ENCODE measurements at places on chromosomes 6 and 20. TPM values are rescaled to one million over a fixed set of nuclear protein-coding genes. Genes with fewer than 3 reads are reported as not detected.
A peak's percentile ranks its signal among the peaks of the same experiment; 100 is the strongest.

GRCh38 chr6:156857573-156857972 lies 80.4 kb downstream of the ARID1B start:
- DNase-seq: no peak

HSPA1L gene
- total RNA-seq: 3.0 TPM

DNA sequence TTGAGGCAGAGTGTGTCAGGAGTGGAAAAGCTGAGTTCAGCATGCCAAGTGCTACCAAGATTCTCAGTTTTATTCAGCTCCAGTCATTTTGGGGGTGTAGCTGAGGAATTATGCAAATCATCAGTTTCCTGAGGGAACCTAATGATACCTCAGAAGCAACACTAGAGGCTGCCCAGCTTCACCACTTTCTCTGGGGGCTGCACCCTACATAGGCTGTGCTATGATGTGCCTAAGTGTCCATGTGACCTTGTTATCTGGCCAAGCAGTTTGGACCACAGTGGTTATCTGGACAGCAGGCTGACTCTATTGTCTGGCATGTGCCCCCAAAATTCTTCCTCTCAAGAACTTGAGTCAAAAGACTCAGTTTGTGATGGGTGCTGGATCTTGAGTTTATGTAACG lies 374.6 kb upstream of the SYNCRIP start:
- DNase-seq: no peak

LY86 gene
- total RNA-seq: not detected

HNF4A gene
- total RNA-seq: not detected

DNA sequence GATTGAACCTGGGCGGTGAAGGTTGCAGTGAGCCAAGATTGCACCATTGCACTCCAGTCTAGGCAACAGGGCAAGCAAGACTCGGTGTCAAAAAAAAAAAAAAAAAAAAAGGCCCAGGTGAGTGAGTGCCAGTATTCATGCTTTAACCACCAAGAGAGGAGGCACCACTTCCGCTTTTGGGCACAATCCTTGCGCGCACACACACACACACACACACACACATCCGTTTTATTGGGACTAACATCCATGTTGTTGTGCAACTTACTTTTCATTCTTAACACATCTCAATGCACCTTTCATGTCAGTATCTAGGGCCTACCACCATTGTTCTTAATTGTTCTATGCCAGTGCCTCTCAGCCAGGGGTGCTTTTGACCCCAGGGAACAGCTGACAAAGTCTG lies 263.0 kb downstream of the CDC5L start:
- DNase-seq: no peak

GRCh38 chr6:119325559-119326265 lies 23.8 kb downstream of the MAN1A1 start:
- no peak for DNase-seq

APMAP gene
- total RNA-seq: 171 TPM

GRCh38 chr6:72739368-72739779 lies 117.5 kb downstream of the KCNQ5 start:
- DNase-seq: no peak

- DNase-seq: no peak
Measured at GRCh38 chr20:2759143-2759542, 41.3 kb downstream of the CPXM1 start.

DNA sequence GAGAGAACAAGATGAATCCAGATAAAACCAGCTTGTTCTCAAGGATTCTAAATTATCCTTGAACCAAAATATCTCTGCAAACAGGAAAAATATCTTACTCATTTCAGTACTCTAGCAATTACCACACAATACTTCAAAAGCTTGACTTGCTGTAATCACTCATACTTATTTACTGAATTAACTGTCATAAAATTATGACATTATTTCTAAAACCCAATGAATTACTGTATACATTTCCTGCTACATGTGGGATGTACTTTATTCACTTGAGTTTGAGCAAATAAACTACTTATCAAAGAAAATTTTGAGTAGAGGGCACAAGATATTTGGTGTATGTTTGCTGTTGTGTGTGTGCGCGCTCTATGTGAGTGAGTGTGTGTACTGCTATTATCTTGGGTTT lies 9.7 kb downstream of the EIF2S2 start:
- no peak for DNase-seq

SNAP25 gene
- 0.12 TPM for total RNA-seq

DNA sequence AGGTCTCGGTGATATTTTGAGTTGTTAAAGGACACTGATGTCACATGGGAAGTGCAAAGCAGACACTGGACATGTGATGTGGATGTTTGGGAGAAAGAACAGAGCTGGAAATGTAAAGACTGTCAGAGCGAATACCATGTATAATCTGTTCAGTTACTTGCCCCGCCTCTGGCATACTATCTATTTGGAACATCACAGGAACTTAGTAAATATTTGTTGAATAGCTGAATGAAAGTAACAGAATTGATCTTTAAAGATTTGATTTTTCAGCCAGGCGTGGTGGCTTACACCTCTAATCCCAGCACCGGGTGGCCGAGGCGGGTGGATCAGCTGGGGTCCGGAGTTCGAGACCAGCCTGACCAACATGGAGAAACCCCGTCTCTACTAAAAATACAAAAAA lies 13.8 kb upstream of the NHLRC1 start:
- no peak for DNase-seq

GRCh38 chr20:34528921-34529297 lies 12.7 kb downstream of the DYNLRB1 start:
- DNase-seq: no peak

DNA sequence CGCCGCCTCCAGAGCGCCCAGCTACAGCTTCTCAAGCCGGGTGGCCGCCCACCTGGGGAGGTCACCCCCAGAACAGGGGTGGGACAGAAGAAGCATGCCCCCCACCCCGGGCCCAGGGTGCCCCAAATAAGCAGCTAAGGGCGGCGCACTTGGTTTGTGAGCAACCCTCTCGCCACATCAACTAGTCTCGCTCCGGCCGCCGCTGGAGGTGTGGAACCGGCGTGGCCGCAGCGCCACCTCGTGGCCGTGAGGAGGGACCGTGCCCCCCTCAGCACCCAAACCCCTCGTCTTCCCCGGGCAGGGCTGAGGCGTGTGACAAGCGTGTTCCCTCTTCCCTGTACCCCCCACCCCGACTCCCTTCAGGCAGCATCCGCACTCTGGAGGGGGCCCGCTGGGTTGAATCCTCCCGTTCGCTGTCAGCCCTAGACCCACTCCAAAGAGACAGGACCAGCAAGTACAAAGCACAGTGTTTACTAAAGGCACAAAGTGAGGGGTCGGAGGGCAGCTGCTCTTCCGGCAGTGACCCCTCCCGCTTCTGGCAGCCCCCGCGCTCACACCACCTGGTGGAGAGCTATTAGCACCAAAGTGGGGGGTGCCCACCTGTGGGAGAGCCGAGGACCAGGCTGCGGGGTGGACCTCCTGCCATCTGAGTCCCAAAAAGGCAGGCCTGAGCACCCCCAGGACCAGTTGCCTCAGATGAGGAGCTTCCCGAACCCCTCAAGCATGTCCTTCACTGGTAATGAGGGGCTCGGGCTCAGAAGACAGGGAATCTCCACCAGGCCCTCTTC lies 45.4 kb downstream of the MDFI start:
- DNase-seq: no peak

GRCh38 chr6:41037107-41037900 lies 1.7 kb downstream of the UNC5CL start:
- DNase-seq: no peak

COL11A2 gene
- 0.79 TPM for total RNA-seq

DNA sequence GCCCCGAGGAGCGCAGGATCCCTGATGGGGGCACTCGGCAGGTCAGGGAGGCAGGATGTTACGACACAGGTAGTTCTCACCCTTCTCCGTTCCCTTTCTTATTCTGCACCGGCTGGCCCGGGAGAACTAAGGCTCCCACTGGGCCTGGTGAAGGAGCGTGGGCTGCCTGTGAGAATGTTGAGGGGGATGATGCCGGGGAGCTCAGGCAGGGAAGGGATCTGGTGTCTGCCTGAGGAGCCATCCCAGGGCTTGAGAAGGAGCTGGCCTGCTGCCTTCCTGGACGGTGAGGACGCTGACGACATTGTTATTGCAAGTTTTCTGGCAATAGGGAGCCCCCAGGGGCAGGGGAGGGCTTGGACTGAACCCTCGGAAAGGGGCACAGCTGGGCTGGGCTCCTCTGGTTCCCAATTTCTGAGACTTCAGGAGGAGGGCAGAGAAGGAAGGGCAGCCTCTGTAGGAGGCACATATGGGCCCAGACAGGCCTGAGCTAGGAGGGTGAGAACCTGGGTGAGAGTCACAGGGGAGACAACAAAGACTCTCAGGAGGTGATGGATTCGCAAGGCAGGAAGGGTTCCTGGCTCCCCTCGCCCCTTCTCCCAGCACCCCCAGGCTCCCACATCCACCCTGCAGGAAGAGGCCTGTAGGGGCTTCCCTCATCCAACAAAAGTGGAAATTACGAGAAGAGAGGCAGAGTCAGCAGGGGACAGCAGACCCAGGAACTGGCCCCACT lies 32.8 kb downstream of the CYP21A2 start:
- DNase-seq: no peak

DNA sequence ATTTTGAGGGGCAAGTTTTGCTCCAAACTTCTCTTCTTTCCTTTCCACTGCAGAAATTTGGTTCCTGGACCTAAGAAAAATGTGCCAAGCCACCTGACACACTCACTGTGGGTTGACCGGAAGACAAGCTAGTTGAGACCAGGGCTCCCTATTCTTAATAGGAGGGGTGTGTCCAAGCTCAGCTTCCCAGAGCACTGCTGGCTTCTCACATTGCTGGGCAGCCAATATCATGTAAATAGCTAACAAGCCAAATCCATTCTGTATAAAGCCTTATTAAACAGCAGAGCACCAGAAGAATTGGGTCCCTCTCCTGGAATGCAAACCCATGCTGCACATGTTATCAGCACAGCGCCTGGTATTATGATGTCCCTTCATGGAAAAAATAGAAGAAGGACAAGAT lies 17.0 kb upstream of the SAMD3 start:
- no peak for DNase-seq

BCAS1 gene
- total RNA-seq: 0.07 TPM

SCUBE3 gene
- 0.88 TPM for total RNA-seq

- DNase-seq: peak; percentile 89
Measured at GRCh38 chr6:126180585-126180984, 159.3 kb upstream of the CENPW start.

GRCh38 chr20:37726971-37727956 lies 33.4 kb downstream of the CTNNBL1 start:
- DNase-seq: no peak

DNA sequence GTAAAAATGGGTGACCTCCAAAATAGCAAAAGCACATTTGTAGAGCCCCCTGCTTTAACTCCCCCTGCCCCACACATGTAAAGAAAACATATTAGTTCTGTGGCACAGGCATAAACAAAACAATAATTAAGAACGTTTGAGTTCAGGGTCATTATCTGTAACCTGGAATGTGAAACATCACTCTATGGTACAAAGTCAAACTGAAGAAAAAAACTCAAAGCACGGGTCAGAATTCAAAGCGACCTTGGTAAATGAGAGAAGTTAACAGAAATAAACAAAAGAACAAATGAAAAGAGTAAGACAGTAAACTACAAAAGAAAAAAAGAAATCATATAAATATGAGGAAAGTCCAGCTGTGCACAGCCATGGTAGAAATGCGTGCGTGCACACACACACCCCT lies 67.5 kb downstream of the PKHD1 start:
- no peak for DNase-seq

INSM1 gene
- not detected for total RNA-seq

DNA sequence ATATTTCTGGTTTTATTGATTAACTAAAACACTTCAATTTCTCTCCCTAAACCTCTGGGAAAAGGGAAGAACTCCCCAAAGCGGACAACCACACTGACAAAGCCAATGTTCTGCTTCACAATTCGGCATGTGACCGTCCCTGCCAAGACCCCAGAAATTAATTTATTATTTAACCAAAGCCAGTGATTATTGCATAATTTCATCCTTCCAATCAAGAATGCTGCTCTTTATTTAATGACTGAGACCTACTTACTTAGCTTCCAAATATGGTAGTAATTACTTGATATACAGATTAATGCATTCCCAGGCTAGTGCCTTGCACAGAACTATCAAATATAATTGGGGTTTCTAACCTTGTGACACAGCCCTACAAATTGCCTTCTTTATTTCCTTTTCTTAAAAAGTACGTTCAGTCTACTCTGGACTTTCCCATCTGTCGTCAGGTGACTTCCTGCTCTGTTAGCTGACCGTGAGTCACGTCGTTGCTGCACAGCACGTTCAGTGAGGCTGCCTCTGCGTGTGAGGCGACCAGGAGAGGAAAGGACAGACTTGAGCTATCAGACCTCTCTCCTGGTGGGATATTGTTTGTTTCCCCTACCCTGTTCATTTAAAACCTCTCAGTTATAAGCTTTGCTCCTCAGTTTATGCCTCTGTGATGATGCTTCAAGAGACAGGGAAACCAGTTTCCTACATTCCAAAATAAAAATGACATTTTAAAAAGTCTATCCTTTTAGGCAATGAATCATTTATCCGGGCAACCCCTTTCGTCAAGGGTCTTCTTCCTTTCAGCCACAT lies 55.7 kb upstream of the TNFAIP3 start:
- DNase-seq: peak; percentile 84

SOX4 gene
- 8.8 TPM for total RNA-seq

ANGPT4 gene
- total RNA-seq: 0.05 TPM

SLC29A1 gene
- total RNA-seq: 24.7 TPM

TAAR5 gene
- not detected for total RNA-seq

DNA sequence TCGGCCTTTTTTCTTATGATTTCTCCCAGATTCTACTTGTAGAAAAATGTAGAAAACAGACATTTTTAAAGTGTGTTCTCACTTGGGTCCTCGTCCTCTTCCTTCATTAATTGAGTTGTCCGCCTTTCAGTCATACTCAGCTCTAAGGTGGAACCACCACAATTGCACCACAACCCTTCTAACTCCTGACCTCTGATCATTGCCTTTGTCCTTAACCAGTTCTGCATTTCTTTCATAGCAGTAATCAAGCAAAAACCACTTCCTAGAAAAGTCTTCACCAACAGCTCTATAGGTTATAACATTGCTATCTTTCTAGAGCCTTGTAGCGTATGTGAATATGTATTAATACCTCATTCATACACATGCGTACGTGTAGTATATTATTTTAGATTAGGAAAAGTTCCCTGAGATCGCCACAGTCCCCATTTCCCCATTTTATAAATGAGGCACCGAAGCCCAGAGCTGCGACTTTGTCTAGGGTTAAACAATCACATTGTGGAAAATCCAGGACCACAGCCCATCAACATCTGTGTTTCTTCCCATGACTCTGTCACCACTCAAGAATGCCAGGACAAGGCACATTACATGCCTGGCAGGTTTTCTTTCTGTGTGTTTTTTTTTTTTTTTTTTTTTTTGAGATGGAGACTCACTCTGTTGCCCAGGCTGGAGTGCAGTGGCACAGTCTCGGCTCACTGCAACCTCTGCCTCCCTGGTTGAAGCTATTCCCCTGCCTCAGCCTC lies 175.5 kb downstream of the BTBD3 start:
- DNase-seq: no peak

DNA sequence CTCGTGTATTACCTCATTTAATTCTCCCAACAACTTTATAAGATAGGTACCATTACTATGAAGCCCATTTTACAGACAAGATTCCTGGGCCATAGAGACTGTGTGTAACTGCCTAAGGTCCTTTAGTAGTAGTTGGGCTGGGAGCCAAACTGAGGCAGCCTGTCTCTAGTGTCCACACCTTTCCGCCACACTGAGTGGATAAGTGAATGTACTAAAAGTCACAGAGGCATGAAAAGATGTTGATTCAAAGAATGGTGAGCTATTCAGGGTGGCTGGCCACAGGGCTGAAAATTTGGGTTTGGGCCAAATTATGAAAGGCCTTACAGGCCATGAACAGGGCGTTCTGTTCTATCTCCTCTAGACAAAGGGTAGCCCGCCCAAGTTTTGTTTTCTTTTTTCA lies 11.0 kb downstream of the CD24 start:
- no peak for DNase-seq
